ENCODE measurements at places on chromosomes 7 and 10. TPM values are rescaled to one million over a fixed set of nuclear protein-coding genes. Genes with fewer than 3 reads are reported as not detected.
A peak's percentile ranks its signal among the peaks of the same experiment; 100 is the strongest.

DNA sequence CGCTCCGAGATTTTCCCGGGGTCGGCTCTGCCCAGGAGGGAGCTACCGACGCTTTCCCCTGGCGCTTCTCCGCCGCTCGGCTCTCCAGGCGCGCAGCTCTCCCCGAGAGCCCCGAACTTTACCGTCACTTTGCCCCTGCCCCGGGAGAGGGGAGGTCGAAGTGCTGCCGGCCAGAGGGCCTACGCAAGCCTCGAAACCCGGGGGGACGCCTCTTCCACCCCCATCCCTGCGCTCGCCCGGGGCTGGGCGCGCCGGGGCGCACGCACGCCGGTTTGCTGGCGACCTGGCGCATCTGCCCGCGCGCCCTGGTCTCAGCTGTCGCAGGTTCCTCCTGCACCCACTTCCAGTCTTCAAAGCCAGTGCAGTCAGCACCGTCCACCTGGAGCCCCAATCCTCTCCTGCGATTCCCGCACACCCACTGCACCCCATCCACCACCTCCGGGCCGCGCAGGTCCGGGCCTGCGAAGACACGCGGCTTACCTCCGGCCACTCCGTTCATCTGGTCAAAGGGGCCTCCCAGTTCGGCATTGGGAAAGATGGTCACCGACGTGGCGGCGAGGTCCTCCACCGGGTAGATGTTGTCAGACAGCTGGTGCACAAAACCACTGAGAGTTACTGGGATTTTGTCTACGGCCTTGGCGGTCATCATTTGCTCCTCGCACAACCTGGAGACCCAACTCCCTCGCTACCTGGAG, 638 bp downstream of the EGR2 start:
- peak; percentile 36 for DNase-seq
- H3K27me3 ChIP-seq = peaks cover 63% of the 10 kb centered on the region
- peak overlapping the region; percentile 3 for H3K27ac ChIP-seq
- H3K4me1 ChIP-seq = peaks cover 40% of the 10 kb centered on the region
- H3K4me3 ChIP-seq = peak overlapping the region; percentile 74

GRCh38 chr10:9311702-9312499, 1257.4 kb downstream of the GATA3 start:
- H3K36me3 ChIP-seq = no peaks in the 10 kb centered on the region
- no peaks in the 10 kb centered on the region for H3K4me1 ChIP-seq
- no peak overlapping the region for H3K4me3 ChIP-seq
- H3K27me3 ChIP-seq = peaks cover 3% of the 10 kb centered on the region
- no peak for DNase-seq

The SAMD9L gene
- total RNA-seq = 11.8 TPM

The FAM221A gene
- total RNA-seq = 1.9 TPM

The CALML3 gene
- total RNA-seq = not detected
